ENCODE measurements at places on chromosomes 5 and 9.
A peak's percentile ranks its signal among the peaks of the same experiment; 100 is the strongest.

DNA sequence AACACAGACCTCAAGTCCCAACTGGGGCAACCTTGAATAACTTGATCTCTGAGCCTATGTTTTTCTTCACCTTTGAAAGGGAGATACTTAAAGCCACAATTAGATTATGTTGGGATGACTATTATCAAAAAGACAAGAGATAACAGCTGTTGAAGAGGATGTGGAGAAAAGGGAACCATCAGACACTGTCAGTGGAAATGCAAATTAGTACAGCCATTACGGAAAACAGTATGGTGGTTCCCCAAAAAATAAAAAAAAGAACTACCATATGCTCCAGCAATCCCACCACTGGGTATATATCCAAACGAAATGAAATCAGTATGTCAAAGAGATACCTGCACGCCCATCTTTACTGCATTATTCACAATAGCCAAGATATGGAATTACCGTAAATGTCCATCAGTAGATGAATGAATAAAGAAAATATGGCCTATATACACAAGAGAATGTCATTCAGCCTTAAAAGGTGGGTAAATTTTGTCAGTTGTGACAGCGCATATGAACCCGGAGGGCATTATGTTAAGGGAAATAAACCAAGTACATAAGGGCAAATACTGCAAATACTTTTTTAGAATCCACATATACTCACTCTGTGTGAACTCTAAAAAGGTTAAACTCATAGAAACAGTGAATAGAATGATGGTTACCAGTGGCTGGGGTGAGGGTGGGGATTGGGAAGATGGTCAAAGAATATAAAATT, 12.7 kb downstream of the FAT2 start:
- DNase-seq = no peak

DNA sequence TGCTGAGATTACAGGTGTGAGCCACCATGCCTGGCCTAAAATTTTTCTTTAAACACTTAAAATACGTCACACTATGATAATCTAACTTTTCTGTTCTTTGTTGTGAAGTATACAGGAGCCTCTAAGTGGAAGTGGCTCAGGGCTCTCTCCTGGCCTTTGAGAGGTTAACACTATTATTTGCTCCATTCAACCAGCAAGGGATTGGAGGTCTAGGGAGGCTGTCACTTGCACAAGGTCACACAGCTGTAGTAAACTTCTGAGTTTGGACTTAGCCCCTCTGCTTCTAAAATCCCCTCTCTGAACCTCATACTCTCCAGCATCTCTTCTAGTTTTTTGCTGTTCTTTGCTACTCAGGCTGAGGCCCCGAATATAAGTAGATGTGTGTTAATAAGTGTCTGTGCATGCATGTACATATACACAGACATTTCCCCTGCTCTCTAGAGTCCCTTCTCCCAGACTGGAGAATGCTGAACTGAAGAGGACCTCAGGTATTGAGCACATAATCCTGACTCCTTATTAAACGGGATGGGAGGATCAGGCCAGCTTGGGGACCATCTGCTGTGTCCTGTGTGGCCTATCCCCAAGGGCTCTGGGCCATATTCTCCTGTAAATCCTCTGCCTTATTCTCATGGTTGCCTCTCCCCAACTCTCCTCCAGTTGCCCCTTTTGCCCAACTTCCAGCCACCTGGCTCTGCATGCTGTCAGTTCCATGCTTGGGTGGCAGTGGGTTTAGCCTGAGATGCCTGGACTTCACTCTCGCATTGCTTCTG, 87.0 kb upstream of the SPRY4 start:
- DNase-seq = no peak

DNA sequence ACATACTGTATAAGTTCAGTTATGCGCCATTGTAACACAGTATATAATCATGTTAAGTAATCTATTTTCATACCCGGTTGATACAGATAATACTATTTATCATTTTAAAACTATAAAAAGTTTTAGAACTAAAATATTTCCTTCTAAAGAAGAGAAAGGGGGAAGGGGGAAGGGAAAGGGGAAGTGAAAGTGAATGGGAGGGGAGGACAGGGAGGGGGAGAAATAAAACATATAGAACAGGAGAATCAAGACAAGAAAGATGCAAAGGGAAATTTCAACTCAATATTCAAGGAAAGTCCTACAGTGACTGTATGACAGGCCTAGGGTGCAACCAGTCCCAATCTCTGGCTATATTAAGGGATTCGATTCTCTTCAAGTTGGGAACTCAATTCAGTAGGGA, 1278.8 kb downstream of the MAT2B start:
- DNase-seq = no peak

DNA sequence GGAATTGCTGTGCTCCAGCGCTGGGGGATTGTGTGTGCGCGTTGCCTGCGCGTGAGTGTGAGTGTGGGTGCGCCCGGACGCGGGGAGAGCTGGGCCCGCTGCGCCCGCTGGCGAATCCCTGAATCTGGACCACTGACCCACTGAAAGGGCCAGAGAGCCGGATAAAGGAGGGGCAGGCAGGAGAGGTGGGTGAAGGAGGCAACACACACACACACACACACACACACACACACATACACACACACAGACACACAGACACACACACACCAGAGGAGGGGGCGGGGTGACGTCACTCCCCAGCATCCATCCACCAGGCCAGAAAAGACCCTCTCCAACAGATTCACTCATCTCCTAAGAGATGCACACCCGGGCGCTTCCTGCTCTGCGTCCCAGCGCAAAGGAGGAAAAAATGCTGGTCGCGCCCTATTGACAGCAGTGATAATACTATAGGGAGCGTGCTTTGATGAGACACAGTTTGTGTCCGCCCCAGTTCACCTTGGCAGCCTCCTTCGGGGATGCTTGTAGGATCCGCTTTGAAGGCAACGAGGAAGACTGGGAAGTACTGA, 1059.1 kb upstream of the DMAC1 start:
- DNase-seq = no peak

GRCh38 chr5:69166686-69167492, at the start of gene CCNB1:
CCNB1 (plus strand) TSS chr5:69167150; CDS start chr5:69167263, 113 bp downstream.
- DNase-seq = peak; percentile 96

GRCh38 chr5:17180864-17181723, 36.3 kb upstream of the BASP1 start:
- DNase-seq = no peak

- DNase-seq = no peak
Measured at GRCh38 chr9:134569626-134570025, 72.0 kb upstream of the COL5A1 start.

DNA sequence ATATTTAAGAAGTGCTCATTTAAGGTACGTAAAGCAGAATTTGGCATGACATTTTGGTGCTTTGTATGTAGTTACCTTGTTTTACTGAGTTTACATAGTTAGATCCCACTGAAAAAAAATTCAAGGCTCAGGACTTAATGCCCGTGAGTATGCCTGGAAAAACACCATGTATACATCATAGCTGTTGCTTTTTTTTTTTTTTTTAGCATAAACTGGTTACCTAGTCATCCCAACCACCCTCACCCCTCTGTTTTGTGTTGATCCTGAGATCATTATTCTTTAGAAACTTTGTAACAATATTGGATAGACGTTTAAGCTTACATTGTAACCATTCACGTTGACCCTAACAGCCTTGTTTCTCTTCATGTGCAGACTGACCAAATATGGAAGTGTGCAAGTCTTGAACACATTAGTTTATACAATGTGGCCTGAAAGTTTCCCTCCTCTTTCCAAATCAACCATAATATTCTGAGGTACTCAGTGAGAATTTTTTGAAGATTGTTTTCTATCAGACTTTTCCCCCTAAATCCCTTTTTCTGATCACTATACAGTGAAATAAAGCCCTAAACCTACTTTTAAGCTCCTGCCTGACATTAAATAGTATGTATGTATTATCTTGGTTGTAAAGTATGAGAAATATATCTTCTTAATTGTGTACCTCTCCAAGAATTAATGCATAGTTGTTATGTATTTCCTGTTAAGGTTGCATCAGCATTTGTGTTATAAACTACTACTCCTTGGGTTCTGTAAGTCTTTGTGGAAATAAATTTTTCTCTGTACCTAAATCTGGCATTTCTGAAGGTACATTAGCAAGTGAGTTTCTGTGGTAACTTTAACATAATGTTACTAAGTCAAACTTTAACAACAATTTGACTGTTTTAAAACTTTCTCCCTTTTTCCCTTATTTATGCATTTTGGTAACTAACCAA, 4.4 kb downstream of the RABGAP1 start:
- no peak for DNase-seq

DNA sequence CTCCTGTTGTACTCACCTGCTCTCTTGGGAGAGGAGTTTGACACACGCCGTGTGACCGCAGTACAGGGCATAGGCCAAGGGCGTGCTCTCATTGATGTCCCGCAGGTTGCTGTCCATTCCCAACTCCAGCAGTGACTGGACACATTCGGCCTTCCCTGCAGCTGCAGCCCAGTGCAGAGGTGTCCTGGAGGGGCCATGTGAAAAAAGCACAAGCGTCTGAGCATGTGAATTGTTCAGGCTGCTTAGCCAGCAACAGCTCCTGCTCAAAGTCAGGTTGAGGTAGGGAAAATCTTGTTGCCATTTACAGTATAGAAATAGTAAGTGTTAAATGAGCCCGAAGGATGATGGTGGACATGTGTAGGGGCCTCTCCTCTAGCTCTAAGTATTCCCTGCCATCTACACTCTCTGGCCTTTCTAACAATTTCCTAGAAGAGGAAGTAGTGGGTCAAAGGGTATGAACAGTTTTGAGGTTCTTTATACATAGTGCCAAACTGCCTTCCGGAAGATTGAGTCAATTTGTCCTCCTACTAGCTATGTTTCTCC, 116.5 kb downstream of the ANKRD55 start:
- DNase-seq = no peak
